ENCODE measurements at places on chromosomes 7 and 10.
A peak's percentile ranks its signal among the peaks of the same experiment; 100 is the strongest.

DNA sequence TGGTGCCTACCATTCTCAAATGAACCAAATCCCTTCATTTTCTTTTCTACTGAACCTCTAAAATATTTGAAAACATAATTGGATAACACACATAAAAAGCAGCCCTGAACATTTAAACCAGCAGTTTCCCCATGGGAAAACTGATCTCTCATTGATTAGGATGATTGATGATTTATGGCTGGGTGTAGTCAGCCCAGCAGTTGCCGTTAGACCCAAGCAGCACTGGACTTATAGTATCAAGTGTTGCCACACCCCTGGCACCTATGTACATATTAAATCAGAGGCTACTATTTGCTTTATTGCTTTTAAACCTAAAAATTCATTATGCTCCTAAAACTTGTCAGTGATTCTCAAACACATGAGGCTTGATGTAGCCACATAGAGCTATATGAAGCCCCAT, 20.2 kb upstream of the SLC25A13 start:
- DNase-seq = no peak

DNA sequence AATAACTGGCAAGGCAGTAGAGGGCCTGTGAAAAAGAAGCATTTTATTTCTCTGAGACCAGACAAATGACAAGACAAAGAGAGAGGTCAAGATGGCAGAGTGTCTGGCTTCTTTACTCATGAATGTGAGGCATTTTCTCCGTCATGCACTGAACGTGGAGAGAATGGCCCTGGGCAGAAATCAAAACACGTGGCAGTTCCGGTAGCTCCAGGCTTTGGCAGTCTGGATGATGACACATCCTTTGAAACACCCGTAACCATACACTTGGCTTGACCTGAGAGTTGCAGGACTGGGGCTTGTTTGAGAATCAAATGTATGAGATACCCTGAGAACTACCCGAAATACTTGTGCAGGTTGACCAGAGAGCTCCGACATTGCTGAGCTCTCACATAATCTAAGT, 537.6 kb downstream of the ACTR3B start:
- no peak for DNase-seq

- DNase-seq = peak; percentile 69
These were observed 5.8 kb downstream of the IDE start for GRCh38 chr10:92567952-92568600.

DNA sequence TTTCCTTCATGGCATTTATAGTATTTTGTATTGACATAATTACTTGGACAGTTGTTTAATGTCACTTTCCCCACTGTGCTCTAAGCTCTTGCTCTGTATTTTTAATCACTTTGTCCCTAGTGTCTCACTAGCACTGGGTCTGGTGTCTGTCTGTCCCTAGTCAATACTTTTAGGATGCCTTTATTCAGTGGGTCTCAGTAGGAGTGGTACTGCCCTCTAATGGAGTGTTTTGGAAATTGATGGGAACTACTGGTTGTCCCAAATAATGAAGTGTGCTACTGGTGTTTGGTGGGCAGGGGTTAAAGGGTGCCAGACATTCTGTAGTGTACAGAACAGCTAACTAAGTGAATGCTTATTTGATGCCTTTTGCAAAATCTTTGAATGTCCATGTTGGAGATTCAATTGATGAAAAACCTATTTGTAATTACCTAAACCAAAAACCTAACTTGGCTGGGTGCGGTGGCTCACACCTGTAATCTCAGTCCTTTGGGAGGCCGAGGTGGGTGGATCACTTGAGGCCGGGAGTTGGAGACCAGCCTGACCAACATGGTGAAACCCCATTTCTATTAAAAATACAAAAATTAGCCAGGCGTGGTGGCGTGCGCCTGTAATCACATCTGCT, 33.3 kb downstream of the CDK14 start:
- DNase-seq = peak; percentile 34

DNA sequence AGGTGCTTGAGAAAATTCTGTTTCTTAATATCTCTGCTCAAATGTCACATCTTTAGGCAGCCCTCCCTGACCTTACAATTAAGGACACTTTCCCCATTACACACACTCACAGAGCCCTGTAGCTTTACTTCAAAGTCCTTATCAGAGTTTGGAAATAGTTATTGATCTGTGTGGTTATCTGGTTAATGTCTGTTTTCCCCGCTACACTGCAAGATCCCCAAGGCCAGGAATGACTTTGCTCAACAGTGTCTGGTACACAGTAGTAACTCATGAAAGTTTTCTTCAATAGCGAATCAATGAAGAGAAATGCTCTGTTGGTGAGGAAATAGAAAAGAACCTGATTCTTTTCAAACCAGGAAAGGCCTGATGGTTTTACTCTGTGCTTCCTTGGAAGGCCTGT, 554.4 kb downstream of the REEP3 start:
- no peak for DNase-seq

GRCh38 chr10:133401981-133402725, 8.2 kb downstream of the MTG1 start:
- DNase-seq = no peak

DNA sequence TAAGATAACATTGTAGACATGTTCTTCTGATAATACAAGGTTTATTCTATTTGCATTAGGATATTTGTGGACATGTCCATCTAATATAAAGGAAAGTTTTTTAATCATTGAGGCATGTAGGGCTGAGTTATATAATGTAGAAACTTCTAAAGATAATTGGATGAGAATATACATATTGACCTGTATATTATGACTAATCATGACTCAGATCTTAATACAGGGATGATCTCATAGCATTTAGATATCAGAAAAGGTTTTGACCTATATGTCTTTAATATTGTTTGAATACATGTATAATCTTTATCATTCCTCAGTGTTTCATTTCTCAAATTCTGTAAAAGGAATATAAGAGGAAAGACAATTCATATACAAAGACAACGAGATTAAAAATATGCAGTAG, 39.2 kb downstream of the CD36 start:
- DNase-seq = no peak

DNA sequence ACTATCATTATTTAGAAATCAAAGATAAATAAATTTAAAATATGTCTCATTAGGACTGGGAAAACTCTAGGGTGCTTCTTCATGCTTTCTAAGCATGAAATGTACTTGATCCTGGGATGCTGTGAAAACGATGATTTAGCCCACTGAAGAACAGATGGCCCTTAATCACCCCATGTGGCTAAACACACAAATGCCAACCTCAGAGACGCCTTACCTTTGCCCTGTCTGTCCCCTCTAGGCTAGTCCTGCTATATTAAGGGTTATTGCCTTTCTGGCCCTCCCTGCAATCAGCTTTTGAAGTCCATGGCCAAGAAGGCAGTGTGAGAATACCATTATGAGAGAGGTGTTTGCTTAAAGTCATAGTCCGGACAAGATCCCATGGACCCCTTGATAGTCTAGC, 217.2 kb downstream of the TWIST1 start:
- no peak for DNase-seq

DNA sequence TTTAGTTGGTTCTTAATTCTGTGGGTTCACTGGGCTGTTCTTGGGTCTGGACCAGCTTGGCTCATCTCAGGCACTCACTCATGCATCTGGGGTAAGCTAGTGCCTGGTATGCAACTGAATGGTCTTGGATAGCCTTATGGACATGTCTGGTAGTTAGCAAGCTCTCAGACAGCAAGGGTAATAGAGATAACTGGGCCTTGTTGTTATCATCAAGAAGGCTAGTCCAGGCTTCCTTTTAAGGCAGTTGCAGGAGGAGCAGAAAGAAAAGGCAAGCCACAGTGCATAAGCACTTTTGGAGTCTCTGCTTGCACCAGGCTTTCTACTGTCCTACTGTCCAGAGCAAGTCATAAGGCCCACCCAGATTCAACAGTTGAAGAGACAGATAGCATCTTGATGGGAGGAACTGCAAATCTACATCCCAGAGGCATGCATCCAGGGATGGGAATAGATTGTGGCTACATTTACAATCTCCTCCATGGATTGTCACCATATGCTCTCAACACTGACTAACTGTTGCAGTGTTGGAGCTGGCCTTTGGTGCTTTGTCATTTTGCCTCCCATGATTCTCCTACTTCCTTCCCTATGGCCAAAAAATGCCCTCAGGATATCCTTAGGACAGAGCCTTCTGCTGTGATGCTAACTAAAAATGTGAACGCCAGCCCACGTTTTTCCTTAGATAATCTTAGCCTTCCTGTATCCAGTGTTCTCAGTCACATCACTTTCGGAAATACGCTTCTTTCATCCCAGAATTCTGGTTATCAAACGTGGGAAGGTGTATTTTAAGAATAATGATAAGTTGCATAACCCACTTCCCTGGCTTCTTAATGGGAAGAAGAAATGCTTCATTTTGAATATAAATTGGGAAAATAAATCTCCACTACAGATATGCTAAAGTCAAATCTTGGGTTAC, 3.6 kb downstream of the GIMAP4 start:
- no peak for DNase-seq

DNA sequence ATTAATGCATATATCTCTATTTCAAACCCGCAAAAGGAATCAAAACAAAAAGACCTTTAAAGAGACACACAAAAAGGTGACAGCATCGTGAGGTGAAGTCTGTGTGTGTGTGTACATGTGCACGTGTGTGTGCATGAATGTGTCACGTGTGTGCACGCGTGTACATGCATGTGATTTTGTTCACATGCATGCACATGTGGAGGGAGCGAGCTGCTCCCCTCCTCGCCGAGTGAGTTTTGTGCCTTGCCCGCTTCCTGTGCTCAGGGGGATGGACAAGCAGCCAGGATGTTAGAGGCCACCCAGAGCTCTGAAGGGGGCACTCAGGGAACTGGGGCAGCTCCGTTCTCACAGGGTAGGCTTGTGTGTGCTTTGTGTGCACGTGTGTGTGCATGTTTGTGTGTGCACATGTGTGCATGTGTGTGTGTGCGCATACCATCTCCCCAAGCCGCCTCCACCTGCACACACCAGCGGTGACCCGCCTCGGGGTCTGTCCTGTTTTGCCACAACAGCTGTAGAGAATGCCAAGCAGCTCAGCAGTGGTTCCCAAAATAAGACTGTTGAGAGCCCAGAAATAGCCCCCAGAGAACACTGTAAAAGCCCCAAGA, 191.2 kb downstream of the PTPRN2 start:
- DNase-seq = no peak

GRCh38 chr7:30268586-30268985, 15.8 kb upstream of the ZNRF2 start:
- no peak for DNase-seq

- no peak for DNase-seq
These were observed 264.1 kb downstream of the PHF14 start for GRCh38 chr7:11237742-11238141.

GRCh38 chr10:89207181-89207800, at the start of gene CH25H:
Gene CH25H, minus strand, starts transcription at chr10:89207317. Its CDS starts 25 bp downstream, at chr10:89207292.
- DNase-seq = peak; percentile 51

Measured in activated CD4-positive, alpha-beta T cell treated with anti-CD3 and anti-CD28 coated beads, Interleukin-10, Interleukin-2, amounts not matched to agents 100 ng/mL and 50 ng/mL, durations not matched to agents 16 hours and 8 hours (primary cell).